ENCODE measurements at places on chromosomes 7 and 10.

GRCh38 chr7:73978661-73979563, 49.1 kb upstream of the ELN start:
- DNase-seq, result no peak

- DNase-seq, result no peak
Observed at GRCh38 chr7:82998436-82998835, 164.2 kb downstream of the PCLO start.

GRCh38 chr7:50812841-50813475, 30.3 kb upstream of the GRB10 start:
- DNase-seq, result no peak

DNA sequence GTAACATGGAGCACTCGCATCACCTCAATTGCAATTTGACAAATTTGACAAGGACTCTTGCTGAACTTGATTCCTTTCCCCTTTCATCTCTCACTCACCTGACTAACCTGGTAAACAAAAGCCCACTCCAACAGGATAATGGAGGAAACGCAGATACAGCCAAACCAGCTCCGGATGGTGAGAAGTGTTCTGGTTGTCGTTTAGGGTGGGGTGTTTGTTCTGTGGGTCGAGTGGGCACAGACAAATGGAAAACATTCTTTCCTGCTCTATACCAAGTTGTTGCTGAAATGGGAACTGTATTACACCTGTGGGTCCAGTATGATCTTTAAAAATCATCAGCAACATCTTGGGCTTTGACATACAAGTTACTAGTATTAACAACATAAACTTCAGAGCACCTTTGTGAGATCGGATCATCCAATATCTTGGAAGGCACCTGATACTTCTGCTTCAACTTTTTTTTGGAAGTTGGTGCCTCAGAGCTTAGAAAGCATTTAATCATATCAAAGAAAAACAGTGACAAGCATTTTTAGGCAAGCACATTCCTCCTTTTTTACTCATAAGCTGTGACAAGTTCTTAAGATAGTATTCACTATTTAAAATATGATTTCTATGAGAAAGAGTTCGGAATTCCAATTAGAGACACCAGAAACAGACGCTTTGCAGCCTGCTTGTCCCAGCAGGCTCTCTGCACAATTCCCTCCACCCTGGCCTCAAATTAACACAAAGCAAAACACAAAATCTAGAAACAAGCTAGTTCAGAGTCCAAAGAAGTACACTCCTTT, 58.1 kb downstream of the CCDC186 start:
- no peak for DNase-seq

GRCh38 chr7:157397731-157398691, 61.2 kb downstream of the DNAJB6 start:
- DNase-seq, result no peak

- no peak for DNase-seq
Observed at GRCh38 chr10:131860806-131861440, 39.9 kb upstream of the PPP2R2D start.

GRCh38 chr10:7407368-7408290, 3.2 kb downstream of the SFMBT2 start:
- no peak for DNase-seq

- no peak for DNase-seq
Observed at GRCh38 chr7:47529826-47530555, 51.9 kb downstream of the TNS3 start.

DNA sequence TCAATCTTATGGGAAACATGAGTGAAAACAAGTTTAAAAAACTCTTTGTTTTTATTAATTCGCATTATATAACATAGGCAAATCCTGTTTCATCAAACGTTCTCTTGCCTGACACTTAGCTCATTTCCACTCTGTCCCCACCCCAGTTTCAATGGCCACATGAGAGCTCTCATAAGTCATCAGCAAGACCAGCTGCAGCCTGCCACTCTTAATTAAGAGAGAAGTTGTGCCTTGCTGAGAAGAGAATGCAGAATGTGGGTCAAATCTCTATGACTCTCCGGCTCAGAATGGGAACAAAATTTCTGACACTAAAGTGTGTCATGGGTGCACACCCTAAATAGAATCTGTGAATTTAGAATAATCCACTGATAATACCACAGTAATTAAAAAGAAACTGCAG, 39.6 kb downstream of the ASAH2 start:
- DNase-seq, result no peak

- no peak for DNase-seq
Observed at GRCh38 chr7:158945519-158945918, 89.2 kb downstream of the DYNC2I1 start.

- no peak for DNase-seq
Observed at GRCh38 chr7:106332201-106332600, 47.4 kb upstream of the NAMPT start.

GRCh38 chr7:136128050-136128449, 150.9 kb upstream of the MTPN start:
- no peak for DNase-seq

- no peak for DNase-seq
Observed at GRCh38 chr7:144584726-144585125, 181.2 kb upstream of the NOBOX start.

- no peak for DNase-seq
Observed at GRCh38 chr10:130497056-130498010, 361.1 kb downstream of the GLRX3 start.

- DNase-seq, result no peak
Observed at GRCh38 chr7:52253953-52254352, 781.5 kb upstream of the POM121L12 start.

DNA sequence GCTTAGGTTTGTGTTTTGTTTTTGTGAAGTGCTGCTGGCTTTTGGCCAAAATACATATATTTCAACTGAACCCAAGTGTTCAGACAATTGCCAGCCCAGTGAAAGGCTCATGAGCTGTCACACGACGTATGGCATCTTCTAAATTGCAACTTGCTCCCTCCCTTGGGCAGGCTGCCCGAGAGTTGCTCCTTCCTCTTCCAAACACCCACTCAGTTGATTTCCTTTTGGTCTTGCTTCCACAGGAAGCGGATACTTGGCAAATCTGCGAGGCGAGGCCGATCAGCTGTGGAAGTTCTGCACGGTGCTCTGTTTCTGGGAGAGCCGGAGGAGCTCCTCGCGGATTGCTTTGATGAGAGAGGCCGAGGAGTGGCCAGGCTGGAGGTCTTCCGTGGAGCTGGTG, 39.6 kb upstream of the ATP6V0A4 start:
- DNase-seq, result no peak

- DNase-seq, result no peak
Observed at GRCh38 chr7:31129067-31129466, 77.0 kb downstream of the ADCYAP1R1 start.

DNA sequence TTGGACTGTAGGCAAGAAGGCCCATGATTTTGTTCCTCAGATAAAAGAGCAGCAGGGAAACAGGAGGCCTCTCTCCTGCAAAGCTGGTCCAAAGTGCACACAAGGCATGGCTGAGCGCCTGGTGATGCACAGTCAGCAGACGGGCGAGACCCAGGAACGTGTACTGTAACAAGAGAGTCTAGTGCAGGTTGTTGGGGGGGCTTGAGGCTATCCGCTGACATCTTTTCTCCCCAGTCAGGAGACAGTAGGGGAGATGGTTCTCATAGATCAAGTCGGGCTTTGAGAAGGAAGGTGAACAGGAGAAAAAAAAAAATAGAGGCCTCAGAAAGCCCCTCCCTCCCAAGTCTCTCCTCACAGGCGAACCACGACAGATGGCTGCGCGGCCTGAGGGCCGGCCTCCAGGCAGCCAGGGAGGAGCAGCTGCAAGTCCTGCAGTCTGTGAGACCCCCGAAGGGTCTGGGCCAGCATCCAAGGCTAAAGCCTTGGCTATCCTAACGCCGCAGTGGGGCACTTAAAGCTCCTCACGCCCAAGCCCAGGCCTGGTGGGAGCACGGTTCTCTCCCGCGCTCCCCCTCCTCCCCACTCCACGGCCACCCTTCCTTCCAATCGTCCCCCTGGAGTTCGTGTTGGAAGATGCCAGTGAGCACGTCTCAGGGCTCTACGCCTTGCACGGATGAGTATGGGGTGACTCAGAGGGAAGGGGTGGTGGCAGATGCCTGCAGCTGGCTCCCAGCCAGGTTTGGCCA, 68.3 kb downstream of the PRKAG2 start:
- no peak for DNase-seq

DNA sequence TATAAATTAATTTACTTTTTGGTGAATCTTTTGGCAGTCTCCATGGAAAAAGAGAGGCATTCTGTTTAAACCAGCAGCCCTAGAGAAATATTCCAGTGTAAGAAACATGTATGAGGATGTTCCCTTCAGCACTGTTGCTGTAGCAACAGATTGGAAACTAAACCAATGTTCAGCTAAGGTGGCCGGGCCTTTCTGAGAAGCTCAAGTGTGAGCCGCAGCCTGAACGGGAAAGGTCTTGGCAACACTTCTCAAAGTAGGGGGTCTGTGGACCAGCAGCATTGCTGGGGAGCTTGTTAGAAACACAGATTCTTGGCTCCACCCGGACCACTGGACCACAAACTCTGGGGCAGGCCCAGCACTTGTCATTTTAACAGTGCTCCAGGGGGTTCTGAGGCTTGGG, 36.2 kb downstream of the RAMP3 start:
- no peak for DNase-seq

- no peak for DNase-seq
Observed at GRCh38 chr7:2049111-2049781, 183.5 kb downstream of the MAD1L1 start.

GRCh38 chr7:116139807-116140206, 70.5 kb upstream of the TES start:
- DNase-seq, result no peak

GRCh38 chr7:50707236-50708006, 75.3 kb downstream of the GRB10 start:
- no peak for DNase-seq

DNA sequence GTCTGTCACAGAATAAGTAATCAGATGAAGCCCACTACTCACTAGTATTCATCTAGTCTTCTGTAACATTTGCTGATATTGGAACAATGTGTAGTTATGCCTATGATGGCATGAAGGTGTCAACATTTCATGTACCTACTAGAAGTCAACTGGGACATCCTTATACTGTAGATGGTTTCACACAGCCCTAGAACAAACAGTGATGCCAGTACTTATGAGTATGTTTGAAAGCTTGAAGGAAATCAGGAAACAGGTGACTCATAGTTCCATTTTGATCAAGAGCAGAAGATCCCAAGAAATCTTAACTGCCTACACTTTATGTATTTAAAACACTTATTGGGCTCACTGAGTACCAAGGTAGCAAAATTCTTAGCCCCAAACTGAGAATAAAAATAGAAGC, 1519.6 kb downstream of the REEP3 start:
- DNase-seq, result no peak

GRCh38 chr7:28731092-28731658, 227.0 kb downstream of the TRIL start:
- DNase-seq, result no peak

DNA sequence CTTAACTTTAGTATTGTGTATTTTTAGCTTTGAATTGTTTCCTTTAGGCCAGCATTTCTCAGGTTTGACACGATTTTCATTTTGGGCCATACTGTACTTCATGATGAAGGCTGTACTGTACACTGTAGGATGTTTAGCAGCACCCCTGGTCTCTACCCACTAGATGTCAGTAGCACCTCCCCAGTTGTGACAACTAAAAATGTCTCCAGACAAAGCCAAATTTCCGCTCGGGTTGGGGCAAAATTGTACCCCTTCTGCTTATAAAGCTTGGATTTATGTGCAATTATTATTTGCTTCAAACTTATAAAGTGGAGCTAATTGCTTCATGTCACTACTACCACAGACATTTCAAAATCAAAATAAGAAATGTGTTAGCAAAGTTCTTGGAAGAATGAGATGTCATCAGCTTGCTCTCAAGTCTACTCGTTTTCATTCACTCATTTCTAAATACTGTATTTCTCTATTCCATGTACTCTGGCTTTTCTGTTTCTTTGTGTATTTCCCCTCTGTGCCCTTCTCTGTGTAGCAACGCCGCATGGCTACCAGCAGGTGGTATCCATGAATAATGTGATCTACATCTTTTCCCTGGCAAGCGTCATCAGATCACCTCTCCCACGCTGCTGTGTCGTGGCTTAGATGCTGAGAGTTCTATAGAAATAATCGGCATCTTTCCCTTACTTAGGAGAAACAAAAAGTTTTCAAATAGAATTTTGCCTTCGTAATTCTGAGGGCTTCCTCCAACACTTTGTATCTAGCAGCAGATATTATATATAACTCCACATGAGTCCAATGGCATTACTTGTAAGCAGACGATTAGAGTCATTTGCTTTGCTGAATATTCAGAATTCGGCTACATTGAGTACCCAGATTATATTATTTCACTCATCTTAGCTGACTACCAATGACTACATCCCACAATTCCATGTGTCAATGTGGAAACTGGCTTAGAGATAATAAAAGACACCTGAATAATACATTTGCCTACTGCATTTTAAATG, 47.8 kb upstream of the CALCR start:
- no peak for DNase-seq

GRCh38 chr10:126738001-126738400, 67.5 kb upstream of the C10orf90 start:
- DNase-seq, result no peak

DNA sequence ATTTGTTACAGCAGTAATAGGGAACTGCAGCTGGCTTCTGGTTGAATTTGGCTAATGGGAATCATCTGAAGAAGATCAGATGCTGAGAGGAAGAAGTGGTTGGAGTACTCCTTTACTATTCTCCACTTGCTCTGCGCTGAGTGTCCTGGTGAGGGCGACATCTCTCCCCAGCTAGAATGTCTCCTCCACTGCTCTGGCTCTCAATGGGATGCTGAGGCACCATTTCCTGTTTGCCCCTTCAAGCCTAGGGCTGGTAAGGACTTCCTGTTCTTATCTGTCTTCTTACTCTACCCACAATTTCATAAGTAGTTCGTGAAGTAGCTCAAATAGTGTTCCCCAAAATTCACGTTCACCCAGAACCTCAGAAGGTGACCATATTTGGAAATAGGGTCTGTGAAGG, 43.2 kb upstream of the TES start:
- no peak for DNase-seq

DNA sequence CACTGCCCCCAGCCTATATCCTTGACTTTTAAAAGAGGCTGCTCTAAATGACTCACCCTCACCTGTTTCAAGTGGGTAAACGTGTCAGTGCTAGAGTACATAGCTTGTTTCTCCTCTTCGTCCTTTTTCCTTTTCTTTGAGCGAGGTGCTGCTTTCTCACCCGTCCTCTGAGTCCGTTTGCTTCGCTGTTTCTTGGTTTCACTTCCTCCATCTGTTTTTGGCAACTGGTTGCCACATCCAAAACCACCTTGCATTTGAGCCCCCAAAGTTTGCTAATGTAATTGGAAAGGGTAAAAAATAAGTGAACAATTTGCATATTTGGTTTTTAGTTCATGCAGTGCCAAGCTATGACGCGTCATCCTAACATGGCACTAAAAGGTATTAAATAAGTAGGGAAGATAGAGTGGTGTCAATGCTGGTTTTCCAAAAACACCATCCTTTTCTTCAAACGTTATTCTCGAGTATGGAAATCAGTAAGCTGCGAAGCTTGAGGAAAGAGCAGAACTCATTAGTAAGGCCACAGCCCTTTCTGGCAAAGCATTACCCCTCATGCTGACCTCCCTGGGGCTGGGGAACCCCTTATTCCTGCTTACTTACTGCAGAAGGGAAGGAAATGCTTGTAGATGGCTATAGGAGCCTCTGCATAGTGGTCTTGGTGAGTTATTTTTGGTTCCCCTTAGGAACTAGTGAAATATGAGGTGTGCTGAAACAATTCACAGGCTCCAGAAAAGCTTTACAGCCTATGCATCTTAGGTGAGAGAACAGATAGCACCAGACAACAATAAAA, 133.5 kb downstream of the GALNT11 start:
- no peak for DNase-seq

Measured in stimulated activated CD4-positive, alpha-beta T cell treated with anti-CD3 and anti-CD28 coated beads, Interleukin-1b, Interleukin-23, amount 100 ng/mL, for 24 hours (primary cell).